ENCODE measurements at places on chromosomes 7 and 10. TPM values are rescaled to one million over a fixed set of nuclear protein-coding genes. Genes with fewer than 3 reads are reported as not detected.

The CDK13 gene
- total RNA-seq: 42.6 TPM

The TMEM130 gene
- total RNA-seq: not detected

DNA sequence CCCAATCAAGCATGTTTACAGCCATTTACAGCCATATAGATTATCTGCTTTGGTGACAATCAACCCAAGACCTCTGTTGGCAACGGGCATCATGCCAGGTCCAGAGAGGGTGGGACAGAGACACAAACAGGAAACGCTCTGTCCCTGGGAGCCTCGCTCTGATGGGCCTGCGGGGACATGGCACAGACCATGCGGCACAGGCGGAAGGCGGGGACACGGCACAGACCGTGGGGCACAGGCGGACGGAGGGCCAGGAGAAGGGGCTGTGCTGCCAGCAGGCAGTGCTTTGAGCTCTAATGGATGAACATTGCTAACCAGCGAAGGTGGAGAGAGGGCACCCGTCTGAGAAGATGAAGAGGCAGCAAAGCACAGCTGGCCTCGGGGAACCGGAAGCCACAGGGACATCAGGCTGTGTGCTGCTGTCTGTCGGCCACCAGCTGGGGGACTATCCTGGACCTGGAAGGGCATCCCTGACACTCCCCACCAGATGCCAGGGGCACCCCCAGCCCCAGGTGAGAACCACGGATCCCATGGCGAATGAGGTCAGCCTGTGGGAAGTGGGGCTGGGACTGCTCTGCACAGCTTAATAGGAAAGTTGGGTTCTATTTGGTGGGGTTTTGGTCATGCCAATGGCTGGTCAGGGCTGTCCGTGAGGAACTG, 61.0 kb downstream of the DIP2C start:
- DNase-seq: no peak

- DNase-seq: no peak
Measured at GRCh38 chr10:88289342-88289741, 293.8 kb downstream of the RNLS start.

- peak; percentile 89 for DNase-seq
Measured at GRCh38 chr10:96513698-96514561, at the start of gene TLL2. TSS of gene TLL2 (minus strand) at chr10:96513926. CDS start at chr10:96513685, 241 bp downstream.

DNA sequence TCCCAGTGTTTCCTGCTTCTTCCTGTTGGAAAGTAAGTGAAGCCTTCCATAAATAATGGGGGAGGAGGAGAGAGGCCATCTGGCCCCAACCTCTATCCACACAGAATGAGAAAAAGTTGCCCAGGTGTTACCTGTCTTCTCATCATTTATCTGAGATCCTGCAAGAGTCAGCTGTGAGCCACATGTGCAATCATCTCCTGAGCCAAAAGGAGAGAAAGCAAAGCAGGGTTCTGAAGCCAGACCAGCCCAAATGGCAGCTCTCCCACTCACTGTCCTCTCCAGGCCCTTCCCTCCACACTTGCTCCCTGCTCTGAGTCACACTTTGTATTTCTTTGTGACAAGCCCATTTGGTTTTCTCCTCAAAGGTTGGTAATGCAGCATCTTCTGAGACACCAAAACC, 65.9 kb downstream of the FAM204A start:
- DNase-seq: no peak

- no peak for DNase-seq
Measured at GRCh38 chr7:128936798-128937197, 929 bp upstream of the IRF5 start.

GRCh38 chr7:24778543-24779282, 21.4 kb upstream of the GSDME start:
- no peak for DNase-seq

The CHAT gene
- 0.24 TPM for total RNA-seq

GRCh38 chr7:73908123-73908611, 47.2 kb downstream of the TMEM270 start:
- no peak for DNase-seq

- peak; percentile 80 for DNase-seq
Measured at GRCh38 chr10:27223964-27224363, 16.6 kb downstream of the ACBD5 start.

The ACBD7 gene
- total RNA-seq: 1.3 TPM

The BHLHA15 gene
- 0.72 TPM for total RNA-seq

The TSPAN12 gene
- not detected for total RNA-seq

The PLXDC2 gene
- total RNA-seq: not detected

DNA sequence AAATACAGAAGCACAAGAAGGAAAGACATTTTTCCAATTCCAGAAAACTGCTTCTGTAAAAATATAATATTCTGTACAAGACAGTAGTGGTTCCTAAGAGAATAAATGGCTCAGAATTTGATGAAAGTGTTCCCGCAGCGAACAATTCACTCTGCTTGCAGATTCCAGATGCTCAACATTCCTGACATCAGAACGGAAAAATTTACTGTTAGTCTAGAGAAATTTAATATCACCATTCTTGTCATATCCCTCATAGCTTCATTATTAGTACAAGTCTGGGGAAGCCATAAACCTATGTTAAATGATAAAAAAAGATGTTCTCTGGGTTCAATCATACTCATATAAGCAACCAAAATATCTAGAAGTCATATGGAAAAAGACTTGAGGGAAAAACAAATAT, 83.6 kb downstream of the MPP7 start:
- no peak for DNase-seq

The LRIT1 gene
- total RNA-seq: not detected

The TRIM50 gene
- not detected for total RNA-seq

GRCh38 chr10:33381451-33382215, 47.2 kb upstream of the NRP1 start:
- no peak for DNase-seq

- DNase-seq: peak; percentile 91
Measured at GRCh38 chr10:61992671-61993668, 91.5 kb downstream of the ARID5B start.

The HACD1 gene
- total RNA-seq: 1.1 TPM

The OLAH gene
- 0.26 TPM for total RNA-seq

DNA sequence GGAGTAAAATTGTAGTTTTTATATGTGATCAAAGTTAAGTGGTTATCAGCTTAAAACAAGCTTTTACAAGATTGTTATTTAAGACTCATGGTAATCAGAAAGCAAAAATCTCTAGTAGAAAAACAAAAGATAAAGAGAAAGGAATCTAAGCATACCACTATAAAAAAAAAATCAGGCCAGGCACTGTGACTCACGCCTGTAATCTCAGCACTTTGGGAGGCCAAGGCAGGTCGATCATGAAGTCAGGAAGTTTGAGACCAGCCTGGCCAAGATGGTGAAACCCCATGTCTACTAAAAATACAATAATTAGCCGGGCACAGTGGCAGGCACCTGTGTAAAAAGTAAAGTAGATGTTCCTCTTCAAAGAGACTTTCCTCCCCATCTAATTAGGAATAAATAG, 265.9 kb upstream of the NRP1 start:
- no peak for DNase-seq

DNA sequence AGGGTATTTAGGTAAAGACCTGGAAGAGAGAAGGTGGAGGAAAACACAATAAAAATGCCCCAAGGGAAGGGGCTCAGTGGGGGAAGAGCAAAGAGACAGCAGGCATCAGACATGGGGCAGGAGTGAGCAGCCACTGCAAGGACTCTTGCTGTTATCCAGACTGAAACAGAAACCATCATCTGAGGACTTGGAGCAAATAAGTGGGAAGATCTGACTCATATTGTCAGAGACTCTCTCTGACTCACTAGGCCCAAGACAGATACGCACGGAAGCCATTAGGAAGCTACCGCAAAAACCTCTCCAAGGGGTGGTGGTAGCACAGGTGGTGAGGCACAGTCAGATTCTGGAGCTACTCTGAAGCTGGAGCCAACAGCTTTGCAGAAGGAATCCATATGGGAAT, 110.7 kb downstream of the RNF32 start:
- DNase-seq: peak; percentile 82

The PITX3 gene
- 0.54 TPM for total RNA-seq

DNA sequence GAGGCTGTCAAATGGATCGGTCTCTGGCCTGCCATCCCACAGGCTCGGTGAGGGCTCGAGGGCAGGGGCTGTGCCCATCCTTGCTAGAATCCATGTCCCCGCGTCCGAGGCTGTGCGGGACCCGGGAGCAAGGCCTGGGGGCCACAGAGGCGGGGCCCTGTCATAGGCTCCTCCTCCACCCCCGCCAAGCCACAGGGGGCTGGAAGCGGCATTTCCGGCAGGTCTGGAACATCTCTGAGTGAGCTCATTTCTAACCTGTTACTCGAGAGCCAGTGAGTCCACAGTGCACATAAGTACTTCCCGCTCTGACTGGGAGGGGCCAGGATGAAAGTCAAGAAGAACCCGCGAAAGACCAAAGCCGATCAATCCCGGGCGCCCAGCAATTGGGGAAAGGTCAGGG, 57.6 kb downstream of the NKX6-2 start:
- no peak for DNase-seq

The BICC1 gene
- not detected for total RNA-seq

- DNase-seq: peak; percentile 81
Measured at GRCh38 chr10:49679480-49679893, at the start of gene C10orf53. TSS of gene C10orf53 (plus strand) at chr10:49679651. CDS start at chr10:49679698, 47 bp downstream.

GRCh38 chr10:21039721-21040120, 142.6 kb upstream of the NEBL start:
- DNase-seq: no peak

DNA sequence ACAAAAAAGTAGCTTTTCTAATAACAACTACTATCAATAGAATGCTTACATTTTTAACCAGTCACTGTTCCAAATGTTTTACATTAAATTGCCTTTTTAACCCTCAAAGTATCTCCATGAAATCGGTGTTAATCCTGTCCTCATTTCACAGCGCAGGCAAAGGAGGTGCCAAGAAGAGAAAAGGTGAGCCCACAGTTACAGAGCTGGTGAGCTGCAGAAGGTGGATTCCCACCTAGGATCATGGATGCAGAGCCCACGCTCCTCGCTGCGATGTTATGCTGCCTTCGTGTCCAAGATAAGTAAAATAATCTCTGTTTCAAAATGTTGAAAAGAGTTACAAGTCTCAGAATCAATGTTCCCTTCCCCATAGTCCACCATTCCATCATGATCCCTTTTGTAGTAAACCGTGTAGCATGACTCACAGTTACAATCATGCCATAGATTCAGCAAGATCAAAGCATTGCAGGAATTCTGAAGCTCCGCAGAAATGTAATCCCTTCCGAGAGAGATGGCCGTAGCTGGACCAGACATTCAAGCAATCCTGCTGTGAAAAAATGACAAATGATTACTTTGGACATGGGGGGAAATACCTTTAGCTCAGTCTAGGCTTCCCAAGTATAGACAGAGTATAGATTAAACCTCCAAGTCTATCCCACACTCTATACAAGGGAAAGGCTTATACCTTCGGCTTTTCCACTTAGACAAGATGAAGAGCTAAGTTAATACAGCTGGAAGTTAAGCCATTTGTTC, 394.7 kb upstream of the AKR1E2 start:
- no peak for DNase-seq

DNA sequence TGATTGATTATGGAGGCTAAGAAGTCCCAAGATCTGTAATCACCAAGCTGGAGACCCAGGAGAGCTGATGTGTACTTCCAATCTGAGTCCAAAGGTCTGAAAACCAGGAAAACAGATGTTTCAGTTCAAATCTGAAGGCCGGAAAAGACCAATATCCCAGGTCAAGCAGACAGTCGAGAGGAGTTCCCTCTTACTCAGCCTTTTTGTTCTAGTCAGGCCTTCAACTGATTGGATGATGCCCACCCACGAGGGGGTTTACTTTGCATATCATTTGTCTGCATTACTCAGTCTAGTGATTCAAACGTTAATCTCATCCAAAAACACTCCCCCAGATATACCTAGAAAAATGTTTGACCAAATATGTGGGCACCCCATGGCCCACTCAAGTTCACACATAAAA, 7.4 kb upstream of the ARID5B start:
- DNase-seq: no peak

GRCh38 chr10:132431537-132432175, 34.7 kb downstream of the PWWP2B start:
- no peak for DNase-seq

The GCK gene
- 1.7 TPM for total RNA-seq

The ACTA2 gene
- 8.9 TPM for total RNA-seq

The NCF1 gene
- total RNA-seq: not detected

GRCh38 chr7:131249483-131249882, 78.2 kb upstream of the MKLN1 start:
- DNase-seq: no peak

The ERVW-1 gene
- not detected for total RNA-seq

GRCh38 chr10:62584731-62585130, 210.6 kb downstream of the ZNF365 start:
- DNase-seq: no peak

DNA sequence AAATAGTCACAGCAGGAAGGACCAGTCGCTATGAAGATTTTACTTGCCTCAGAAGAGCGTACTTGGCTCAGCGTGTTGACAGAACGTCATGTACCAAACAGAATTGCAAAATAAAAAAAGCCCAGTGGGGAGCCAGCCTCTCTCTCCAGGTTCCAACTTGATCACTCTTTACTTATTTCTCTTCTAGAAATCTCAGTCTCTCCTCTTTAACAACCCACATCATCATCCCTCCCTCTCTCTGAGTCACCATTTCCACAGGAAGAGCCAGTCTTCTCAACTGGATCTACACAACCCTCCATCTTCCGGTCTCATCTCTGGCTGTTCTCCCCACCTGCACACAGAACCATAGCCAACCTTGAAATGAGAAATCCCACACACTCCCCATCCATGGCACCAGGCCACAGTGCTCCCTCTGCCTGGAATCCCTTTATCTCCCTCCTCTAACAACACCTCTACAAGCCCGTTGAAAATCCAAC, 718.3 kb downstream of the GRID1 start:
- DNase-seq: no peak

The FAM241B gene
- total RNA-seq: 9.4 TPM

DNA sequence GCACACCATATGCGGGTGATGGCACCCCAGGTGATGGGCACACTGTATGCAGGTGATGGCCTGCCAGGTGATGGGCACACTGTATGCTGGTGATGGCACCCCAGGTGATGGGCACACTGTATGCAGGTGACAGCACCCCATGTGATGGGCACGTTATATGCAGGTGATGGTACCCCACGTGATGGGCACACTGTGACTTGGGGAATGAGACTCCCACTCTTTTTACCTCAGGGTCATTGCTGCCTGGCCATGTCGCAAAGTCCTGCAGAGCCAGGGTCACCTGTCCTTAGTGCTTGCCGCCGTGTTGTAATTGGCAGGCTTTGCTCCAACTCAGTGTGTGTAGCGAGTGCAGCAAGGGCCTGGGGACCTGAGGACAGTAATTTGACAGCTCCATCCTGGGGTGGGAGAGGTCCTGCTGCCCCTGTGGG, 7.6 kb upstream of the CCDC201 start:
- DNase-seq: no peak

GRCh38 chr7:121329191-121330052, 622 bp downstream of the WNT16 start:
- DNase-seq: peak; percentile 73

- DNase-seq: peak; percentile 54
Measured at GRCh38 chr10:86936661-86937501, 20.5 kb downstream of the MMRN2 start.

Measured in activated CD4-positive, alpha-beta T cell treated with anti-CD3 and anti-CD28 coated beads, Interleukin-2, amount 10 ng/mL, durations not matched to agents 24 days and 14 days (primary cell).